Stimulated activated CD8-positive, alpha-beta memory T cell treated with anti-CD3 and anti-CD28 coated beads, Interleukin-4, amount 100 ng/mL, for 1 hour (primary cell): ENCODE measurements at places on chromosomes 1 and 21.

GRCh38 chr1:37697090-37697489 is 4.8 kb downstream of the CDCA8 start:
- DNase-seq = no peak

- no peak for DNase-seq
Measured at GRCh38 chr1:201756406-201756805, 72.6 kb upstream of the IPO9 start.

GRCh38 chr1:42931108-42931539 is 27.5 kb downstream of the SLC2A1 start:
- no peak for DNase-seq

DNA sequence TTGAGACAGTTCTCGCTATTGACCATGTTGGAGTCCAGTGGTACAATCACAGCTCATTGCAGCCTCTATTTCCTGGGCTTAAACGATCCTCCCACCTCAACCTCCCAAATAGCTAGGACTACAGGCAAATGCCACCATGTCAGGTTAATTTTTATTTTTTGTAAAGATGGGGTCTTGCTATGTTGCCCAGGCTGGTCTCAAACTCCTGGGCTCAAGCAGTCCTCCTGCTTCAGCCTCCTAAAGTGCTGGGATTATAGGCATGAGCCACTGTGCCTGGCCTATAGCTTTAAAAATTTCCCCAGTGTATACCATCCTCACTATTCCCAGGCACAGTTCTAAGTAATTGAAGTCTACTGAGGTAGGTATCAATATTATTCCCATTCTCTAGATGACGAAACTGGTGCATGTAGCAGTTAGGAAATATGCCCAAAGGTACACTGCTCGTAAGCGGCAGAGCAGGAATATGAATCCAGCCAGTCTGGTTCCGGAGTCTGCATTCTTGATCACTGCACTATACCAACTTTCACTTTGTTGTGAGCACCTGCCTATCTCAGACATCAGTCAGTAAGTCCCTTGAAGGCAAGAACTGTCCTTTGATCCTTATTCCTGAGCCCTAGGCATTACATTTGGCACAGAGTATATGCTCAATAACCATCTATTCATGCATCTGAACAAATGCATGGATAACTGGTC is 11.5 kb upstream of the SRP9 start:
- DNase-seq = no peak

DNA sequence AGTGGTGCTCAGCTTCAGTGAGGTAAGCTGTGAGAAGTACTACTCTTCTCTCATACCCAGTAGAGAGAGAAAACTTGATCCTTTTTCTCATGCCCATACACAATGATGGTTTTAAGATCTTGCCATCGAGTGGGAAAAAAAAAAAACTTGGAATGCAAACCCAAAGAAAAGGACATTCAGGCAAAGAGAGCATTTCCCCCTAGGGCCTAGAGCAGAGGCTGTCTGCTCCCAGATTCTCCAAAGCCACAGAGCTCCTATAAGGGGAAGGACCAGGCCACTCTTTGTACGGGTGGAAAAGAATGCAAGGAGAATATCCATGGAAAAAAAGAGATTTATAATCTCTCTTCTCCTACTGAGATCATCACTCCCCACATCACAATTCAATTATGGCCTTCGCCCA is 34.9 kb downstream of the MROH9 start:
- no peak for DNase-seq

- no peak for DNase-seq
Measured at GRCh38 chr1:113963281-113963906, 15.9 kb upstream of the OLFML3 start.

- no peak for DNase-seq
Measured at GRCh38 chr1:159187647-159188374, 16.4 kb downstream of the CADM3 start.

DNA sequence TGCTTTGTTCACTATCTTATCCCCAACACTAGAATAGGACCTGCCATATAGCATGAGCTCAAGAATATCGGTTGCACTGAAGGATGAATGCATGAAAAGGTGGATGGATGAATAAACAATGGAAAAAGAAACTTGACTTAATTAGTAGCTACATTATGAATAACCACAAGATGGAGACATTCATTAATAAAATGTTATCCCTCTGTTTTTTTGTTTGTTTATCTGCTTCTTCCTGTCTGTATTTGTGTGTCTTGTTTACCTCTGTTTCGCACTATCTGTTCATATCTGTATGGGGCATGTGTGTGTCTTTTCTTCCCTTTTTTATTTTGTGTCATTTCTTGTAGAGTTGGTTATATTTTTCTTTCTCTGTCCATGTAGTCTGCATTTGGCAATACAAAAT is 1.1 kb upstream of the OR14I1 start:
- DNase-seq = no peak

- DNase-seq = no peak
Measured at GRCh38 chr1:6329851-6330250, 63.7 kb downstream of the ACOT7 start.

GRCh38 chr1:67748630-67749029 is 63.6 kb downstream of the GADD45A start:
- DNase-seq = no peak

DNA sequence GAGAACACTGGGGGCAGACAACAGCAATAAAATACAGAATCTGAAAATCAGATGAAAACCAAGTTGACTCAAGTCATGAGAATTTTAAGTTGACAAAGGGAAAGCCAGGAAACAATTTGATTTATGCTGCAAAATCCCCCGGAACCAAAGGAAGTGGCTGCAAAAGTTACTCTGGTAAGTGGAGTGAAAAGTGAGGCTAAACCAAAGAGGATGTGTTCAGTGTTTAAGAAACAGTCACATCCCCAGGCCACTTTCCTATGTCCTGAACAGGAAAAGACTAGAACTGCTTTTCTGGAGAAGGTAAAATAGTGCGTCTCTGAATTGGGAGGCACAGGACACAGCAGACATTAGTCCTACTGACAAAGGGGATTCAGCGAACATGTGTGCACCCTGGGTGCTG is 5.9 kb downstream of the TARBP1 start:
- DNase-seq = no peak

- no peak for DNase-seq
Measured at GRCh38 chr1:179217943-179218507, 11.5 kb downstream of the ABL2 start.
